Activated T-helper 1 cell treated with anti-CD3 and anti-CD28 coated beads, Interleukin-2, amount 50 U/mL, for 16 hours (primary cell): ENCODE measurements at places on chromosomes 5 and 9.

- DNase-seq: no peak
Observed at GRCh38 chr5:157710882-157711281, 20.3 kb upstream of the THG1L start.

DNA sequence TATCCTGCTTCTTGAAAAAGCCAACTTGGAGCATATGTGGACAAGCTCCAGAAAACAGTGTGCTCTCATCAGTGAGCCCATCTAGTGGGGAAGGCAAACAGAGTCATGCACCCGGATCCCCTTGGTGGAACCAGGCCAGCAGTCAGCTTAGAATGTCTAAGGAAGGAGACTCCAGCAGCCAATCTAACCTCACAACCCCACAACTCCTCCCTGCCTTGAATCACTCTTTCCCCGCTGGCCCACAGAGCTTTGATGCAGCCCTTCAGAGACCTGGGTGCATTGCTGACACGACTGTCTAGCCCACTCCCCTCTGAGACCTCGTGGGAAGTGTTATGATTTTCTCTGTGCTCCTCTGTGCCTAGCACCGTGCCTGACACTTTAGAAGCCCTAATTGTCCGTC, 623.7 kb downstream of the BNC2 start:
- DNase-seq: no peak

GRCh38 chr9:137278061-137278701, 655 bp downstream of the TOR4A start:
- DNase-seq: no peak

GRCh38 chr9:77945798-77946197, 85.8 kb downstream of the GNAQ start:
- no peak for DNase-seq

GRCh38 chr9:84875193-84875592, 205.7 kb downstream of the NTRK2 start:
- DNase-seq: no peak

DNA sequence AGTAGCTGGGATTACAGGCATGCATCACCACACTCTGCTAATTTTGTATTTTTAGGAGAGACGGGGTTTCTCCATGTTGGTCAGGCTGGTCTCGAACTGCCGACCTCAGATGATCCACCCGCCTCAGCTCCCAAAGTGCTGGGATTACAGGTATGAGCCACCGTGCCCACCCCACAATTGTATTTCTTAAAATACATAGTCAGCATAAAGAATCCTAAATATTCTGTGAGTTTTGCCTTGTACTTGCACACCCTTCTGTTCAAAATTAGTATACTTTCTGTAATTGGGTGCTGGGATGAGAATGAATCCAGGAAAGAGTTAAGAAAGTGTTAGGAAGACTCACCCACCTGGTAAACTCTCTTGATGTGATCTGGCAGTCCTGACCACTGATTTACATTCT, 101.3 kb downstream of the CAAP1 start:
- no peak for DNase-seq

DNA sequence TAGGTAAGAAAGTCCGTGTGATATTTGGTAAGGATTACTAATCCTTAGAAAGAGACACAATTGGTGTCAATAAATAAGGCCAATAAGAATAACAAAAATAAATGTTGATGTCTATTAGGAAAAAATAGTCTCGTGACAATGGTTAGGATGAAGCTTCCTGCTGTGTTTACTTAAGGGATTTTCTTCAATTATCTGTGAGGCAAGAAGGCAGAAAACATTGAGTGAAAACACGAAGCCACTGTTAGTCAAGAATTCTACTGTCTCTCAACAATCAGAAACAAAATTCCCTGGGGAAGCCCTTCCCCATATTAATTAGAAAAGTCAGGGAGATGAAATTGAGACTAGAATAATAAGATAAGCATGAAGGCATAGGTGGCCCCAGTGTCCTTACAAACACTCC, 149.0 kb downstream of the SYK start:
- no peak for DNase-seq
